ENCODE measurements at places on chromosomes 6 and 20.
A peak's percentile ranks its signal among the peaks of the same experiment; 100 is the strongest.

GRCh38 chr6:36345681-36346466 is 9.2 kb upstream of the BNIP5 start:
- no peak for DNase-seq

- no peak for DNase-seq
These were observed 13.5 kb downstream of the MANBAL start for GRCh38 chr20:37302981-37303380.

GRCh38 chr6:4581468-4582385 is 194.5 kb upstream of the CDYL start:
- DNase-seq = no peak

- no peak for DNase-seq
These were observed 167.2 kb upstream of the KCNG1 start for GRCh38 chr20:51189814-51190782.

GRCh38 chr6:150269130-150269856 is 99.5 kb upstream of the IYD start:
- DNase-seq = no peak

DNA sequence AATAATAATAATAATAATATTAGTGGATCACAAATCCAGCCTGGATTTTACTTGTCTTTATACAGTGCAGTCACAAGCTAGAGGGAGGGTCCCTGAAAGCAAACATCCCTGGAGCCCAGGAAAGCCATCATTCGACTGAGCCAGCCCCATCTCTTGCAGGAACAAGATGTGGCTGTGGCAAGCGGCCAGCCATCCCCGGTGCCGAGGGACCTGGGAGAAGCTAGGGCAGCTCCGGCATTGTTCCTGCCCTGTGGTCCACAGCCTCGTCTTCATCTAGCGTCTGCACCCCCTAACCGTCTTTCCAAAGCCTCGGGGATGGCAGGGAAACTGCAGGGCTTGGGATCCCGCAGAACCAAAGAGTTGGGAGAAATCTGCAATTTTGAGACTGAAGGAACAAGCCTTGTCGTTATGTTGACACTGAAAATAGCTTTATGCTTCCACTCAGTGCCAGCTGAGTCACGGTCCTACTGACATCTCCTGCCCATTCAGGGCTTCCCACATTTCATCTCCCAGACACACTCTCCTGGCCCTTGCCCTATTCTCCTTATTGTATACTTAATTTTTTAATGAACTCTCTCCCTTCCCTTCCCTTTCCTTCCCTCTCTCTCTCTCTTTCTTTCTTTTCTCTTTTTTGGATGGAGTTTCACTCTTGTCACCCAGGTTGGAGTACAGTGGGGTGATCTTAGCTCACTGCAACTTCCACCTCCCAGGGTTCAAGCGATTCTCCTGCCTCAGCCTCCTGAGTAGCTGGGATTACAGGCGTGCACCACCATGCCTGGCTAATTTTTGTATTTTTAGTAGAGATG is 62.5 kb upstream of the ZNFX1 start:
- no peak for DNase-seq

- no peak for DNase-seq
These were observed 44.1 kb downstream of the SAMD3 start for GRCh38 chr6:130178692-130179091.

DNA sequence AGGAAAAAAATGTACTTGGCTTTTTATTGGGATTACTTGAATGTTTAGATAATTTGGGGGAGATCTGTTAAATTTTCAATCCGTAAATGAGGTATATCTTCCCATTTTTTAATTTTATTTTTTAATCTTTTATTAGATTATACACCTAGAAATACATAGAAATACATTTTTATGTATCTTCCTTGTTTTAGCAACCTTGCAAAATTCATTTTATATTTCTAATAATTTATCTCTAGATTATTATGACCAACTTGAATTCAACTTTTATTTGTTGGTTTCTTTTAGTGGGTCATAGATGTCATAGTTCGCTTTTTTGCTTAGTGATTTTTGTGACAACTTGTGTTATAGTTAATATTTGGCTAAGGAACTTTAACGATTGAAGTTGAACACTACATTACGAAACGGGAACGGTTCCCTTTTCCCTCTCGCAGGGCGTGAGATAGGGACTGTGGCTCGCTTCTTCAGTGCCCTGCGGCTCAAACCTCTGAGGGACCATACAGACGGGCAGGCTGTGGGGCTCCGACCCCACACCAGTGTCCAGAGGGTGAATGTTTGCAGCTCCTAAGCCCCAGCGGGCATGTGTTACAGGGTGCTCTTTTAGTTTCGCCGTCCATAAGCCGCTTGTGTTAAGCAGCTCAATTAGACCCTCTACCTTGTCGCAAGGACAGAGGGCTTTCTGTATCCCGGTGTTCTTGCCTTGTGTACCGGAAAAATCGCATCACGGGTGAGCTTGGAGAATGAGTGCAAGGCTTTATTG is 53.8 kb downstream of the PRND start:
- no peak for DNase-seq

GRCh38 chr20:35077341-35077740 is 15.3 kb downstream of the TRPC4AP start:
- no peak for DNase-seq

- DNase-seq = no peak
These were observed 8.5 kb upstream of the RAET1E start for GRCh38 chr6:149906405-149906804.

DNA sequence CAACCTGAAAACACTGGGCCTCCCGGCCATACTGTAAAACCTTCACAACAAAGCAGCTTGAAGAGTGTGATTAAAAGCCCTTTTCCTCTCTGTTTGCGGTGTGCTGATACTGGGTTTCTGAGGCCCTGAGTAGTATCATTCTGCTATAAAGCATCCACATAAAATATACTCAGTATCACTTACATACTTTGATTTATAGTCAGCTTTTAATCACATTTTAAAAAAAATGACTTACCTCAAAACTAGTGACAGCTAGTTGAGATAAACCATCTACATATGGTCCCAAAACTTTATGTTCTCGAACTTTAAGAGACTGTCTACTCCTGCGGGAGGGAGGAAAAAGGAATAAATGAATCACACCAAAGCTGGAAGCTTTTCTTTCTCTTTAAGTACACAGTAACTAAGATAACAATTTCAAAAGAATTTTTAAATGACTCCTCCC is 135.7 kb downstream of the KIF13A start:
- no peak for DNase-seq

- peak; percentile 17 for DNase-seq
These were observed 556 bp downstream of the NKX2-4 start for GRCh38 chr20:21396599-21397340.

GRCh38 chr6:41591859-41592502 is 45.8 kb downstream of the FOXP4 start:
- DNase-seq = peak; percentile 77

GRCh38 chr20:13355941-13356486 is 134.9 kb downstream of the ISM1 start:
- no peak for DNase-seq

DNA sequence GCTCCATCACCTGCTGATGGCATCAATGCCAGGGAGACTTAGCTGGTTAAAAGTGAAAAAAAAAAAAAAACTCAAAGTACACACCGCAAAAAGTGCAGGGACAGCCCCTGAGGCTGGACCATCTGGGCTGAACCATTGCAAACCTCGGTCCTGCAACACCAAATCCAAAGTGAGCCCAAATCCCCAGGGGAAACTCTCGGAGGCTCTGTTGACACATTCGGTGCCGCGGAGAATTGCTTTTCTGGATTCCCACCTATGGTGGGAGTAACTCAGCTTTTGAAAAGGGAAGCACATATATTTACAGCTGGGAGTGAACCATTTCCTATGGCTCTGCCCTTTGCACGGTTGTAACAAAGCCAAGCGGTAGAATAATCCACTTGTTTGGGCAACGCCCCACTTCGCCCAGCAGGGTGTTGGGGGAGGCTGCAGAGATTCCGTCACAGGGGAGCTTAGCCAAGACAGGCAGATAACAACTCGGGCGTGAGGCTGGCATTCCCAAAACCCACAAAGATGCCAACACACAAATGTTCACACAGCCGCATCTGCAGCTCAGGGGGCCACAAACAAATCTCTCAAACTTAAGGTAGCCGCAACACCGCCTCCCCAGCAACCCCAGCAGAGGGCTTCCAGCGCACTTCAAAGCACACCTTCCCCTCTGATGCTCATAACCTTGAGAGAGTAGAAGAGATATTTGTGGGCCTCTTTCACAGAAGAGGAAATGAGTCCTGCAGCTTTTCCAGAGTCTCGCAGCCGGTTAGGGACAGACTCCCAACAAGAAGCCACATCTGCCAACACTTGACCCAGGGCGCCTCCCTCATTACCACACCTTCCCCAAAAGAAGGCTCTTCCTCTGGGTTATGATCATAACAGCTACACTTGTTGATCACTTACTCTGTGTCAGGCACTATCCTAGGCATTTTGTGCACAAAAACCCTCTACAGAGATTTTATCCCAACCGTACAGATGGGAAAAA is 11.4 kb downstream of the ZC3H12D start:
- DNase-seq = no peak

DNA sequence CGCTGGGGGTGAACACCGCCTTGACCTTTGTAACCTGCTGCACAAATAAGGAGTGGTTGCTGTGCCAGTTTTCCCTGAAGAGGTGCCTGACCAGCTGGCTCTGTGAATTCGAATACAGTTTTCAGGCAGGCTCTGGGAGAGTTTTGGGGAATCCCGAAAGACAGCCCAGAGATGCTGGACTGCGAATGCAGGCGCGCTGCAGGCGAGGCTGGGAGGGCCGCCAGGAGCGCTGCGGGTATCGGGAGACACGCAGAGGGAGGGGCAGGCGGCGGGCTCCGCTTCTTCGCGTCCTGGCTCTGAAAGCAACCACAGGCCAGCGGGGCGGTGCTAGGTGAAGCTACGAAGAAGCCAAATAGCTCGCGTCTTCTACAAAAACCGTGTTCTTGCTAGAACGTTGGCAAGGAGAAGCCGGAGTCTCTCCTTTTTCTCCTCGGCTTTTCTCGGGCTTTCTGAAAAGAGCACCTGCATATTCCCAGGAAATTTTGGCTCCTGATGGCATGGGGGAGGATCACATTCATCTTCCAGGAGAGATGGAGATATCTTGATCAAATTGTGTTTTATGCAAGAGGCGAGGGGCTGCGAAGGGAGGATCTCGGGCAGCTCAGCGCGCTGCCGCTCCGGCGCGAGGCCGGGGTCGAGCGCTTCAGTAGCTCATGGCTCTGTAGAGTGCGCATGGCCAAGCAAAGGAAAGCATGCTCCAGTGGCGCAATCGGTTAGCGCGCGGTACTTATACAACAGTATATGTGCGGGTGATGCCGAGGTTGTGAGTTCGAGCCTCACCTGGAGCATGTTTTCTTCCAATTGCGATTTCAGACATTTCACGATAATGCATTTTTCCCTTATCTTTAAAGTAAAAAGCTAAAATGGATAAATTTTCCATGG is 158.1 kb upstream of the ZNF184 start:
- peak; percentile 24 for DNase-seq

GRCh38 chr6:878179-878578 is 185.2 kb upstream of the EXOC2 start:
- DNase-seq = no peak

- no peak for DNase-seq
These were observed 293.0 kb upstream of the CNR1 start for GRCh38 chr6:88459189-88459588.

- no peak for DNase-seq
These were observed 541 bp downstream of the CDC25B start for GRCh38 chr20:3796477-3797225.

DNA sequence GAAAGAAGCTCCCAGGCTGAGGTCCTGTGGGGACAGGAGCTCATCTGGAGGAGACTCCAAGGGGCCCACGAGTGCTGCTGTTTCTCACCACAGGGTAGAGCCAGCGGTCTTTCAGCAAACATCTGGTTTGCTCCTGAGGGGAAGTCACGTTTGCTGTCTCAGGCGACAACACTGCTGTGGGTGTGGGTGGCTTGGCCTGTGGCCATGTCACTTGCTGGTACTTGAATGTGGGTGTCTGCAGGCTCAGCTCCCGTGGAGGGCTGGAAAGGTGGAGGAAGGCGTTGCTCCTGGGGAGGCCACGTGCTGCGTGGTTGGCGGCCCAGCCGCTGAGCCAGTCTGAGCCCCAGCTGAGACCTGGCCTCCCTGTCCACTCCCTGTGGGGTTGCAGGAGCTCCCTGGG is 52.8 kb upstream of the MPC1 start:
- no peak for DNase-seq

- no peak for DNase-seq
These were observed 51.7 kb downstream of the COL11A2 start for GRCh38 chr6:33140556-33140955.

- DNase-seq = no peak
These were observed 604 bp downstream of the SH3BGRL2 start for GRCh38 chr6:79631693-79632172.

DNA sequence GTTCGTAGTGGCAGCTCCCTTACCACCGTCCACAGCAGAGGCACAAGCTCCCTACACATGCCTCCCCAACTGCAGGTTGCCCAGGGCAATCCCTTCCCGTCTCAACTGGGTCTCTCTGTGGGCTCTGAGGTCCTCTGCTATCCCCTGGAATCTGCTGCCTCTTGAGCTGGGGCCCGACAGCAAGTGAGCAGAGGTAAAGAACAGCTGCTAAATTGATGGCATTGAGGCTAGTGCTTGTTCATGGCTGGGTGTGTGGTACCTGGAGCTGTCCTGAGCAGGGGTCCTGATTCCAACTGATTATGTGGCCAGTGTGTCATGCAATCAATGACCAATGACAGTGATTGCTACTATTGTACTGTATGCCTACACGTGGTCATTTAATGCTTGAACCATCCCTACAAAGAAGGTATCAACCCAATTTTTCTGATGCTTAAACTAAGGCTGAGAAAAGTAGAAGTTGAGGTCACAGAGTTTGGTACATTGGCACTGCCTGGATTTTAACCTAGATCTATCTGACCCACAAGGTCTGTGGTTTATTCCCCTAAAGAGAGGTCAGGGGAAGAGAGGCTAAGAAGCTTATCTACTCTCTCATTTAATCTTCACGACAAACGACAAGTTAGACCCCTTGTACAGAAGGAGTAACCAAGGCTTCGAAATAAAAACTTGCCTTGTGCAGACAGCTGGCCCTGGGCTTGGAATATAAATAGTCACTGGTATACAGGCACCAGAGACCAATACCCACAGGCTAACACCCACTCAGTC is 41.1 kb downstream of the HNF4A start:
- no peak for DNase-seq

DNA sequence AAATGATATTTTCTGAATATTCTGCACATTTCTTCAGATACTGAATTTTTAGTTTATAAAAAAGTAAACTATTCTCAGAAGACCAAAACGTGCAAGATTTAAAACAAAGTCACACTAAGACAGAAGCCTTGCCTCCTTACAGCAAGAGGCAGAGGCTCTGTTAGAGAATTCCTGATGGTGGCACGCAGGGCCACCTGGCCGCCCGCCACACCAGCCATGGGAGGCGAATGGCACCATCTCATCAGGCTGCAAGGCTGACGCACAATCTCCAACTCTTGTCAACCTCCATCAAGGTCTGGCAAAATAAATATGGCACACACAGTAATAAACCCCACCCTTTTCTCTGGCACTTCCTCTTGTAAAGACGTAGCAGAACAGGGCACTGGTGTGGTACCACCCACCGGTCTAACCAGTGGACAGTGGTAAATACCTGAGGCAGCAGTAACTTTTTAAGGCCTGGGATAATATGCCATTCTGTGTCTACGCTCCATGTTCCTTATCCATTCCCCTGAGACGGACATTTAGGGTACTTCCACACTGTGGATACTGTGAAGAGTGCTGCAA is 111.4 kb downstream of the WDR27 start:
- no peak for DNase-seq

- no peak for DNase-seq
These were observed 884 bp upstream of the CUTA start for GRCh38 chr6:33418690-33419291.

- no peak for DNase-seq
These were observed 5.4 kb downstream of the METTL24 start for GRCh38 chr6:110352563-110353262.

All from activated naive CD4-positive, alpha-beta T cell treated with anti-CD3 and anti-CD28 coated beads, Interleukin-2, amount 50 U/mL, for 16 hours (primary cell).